ENCODE measurements at places on chromosomes 4 and X. TPM values are rescaled to one million over a fixed set of nuclear protein-coding genes. Genes with fewer than 3 reads are reported as not detected.
A peak's percentile ranks its signal among the peaks of the same experiment; 100 is the strongest.

The FRG2 gene
- not detected for total RNA-seq

- H3K27ac ChIP-seq: peak overlapping the region; percentile 77
- no peaks in the 10 kb centered on the region for H3K27me3 ChIP-seq
- H3K4me1 ChIP-seq: peaks cover 25% of the 10 kb centered on the region
- peak; percentile 96 for DNase-seq
These were observed 32.2 kb downstream of the TRMT44 start for GRCh38 chr4:8472689-8473197.

DNA sequence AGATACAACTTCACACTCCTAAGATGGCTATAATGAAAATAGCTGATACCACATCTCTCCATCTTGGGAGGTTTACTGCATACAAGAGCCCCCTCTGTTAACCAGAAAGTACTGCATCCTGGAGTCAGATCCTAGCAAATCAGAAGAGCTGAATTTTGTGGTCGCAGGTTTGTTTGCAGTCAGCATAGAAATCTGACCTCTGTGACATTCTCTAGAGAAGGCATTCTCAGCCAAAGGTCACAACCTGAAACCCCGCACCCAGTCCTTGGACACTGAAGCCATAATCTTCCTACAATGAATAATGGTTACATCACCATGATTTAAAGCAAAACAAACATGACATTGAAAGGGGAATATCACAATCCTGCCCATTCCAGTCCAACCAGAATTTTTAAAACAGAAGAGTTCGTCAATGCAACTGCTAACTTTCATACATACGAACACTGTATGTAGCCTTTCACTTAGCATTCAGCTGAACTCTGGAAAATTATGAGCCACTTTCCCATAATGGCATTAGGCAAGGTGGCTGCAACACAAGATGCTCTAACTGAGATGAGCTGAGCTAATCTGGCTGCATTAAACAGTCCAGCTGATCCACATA, 17.6 kb downstream of the HS6ST2 start:
- H3K27ac ChIP-seq: no peak overlapping the region
- H3K27me3 ChIP-seq: no peaks in the 10 kb centered on the region
- H3K36me3 ChIP-seq: no peaks in the 10 kb centered on the region
- DNase-seq: no peak
- H3K4me1 ChIP-seq: no peaks in the 10 kb centered on the region

The L1CAM gene
- 347 TPM for total RNA-seq

The DRD5 gene
- not detected for total RNA-seq

The SSX4B gene
- not detected for total RNA-seq

- H3K4me3 ChIP-seq: no peak overlapping the region
- no peaks in the 10 kb centered on the region for H3K27me3 ChIP-seq
- peak; percentile 82 for DNase-seq
- H3K27ac ChIP-seq: no peak overlapping the region
- H3K36me3 ChIP-seq: no peaks in the 10 kb centered on the region
These were observed 319.0 kb downstream of the DKK2 start for GRCh38 chr4:106717091-106717490.

GRCh38 chr4:11471618-11472017, 42.9 kb upstream of the HS3ST1 start:
- no peak for DNase-seq
- no peak overlapping the region for H3K4me3 ChIP-seq
- no peaks in the 10 kb centered on the region for H3K36me3 ChIP-seq
- no peaks in the 10 kb centered on the region for H3K27me3 ChIP-seq
- H3K4me1 ChIP-seq: no peaks in the 10 kb centered on the region

- no peak overlapping the region for H3K4me3 ChIP-seq
- no peaks in the 10 kb centered on the region for H3K4me1 ChIP-seq
- DNase-seq: no peak
- H3K27me3 ChIP-seq: no peaks in the 10 kb centered on the region
These were observed 39.5 kb upstream of the NDST4 start for GRCh38 chr4:115152965-115153364.

DNA sequence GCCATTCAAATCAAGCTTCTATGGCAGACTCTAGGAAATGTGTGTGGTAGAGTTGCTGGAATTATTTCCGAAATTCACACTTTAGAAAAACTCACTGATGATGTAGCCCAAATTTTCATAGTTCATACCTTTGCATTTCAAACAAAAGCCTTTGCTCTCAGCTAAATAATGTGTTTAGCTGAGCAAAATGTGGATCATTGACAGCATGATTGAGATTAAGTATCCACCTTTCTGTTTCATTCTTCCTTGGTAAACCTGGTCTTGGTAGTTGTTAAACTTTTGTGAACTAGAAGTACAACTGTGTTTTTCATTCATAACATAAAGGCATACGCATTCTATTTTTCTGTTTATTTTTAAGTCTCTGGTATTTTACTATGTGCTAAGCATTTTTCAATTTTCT, 7.2 kb downstream of the PCDH7 start:
- DNase-seq: no peak
- H3K27me3 ChIP-seq: no peaks in the 10 kb centered on the region
- peaks cover 19% of the 10 kb centered on the region for H3K4me1 ChIP-seq
- no peak overlapping the region for H3K27ac ChIP-seq
- H3K4me3 ChIP-seq: no peak overlapping the region

DNA sequence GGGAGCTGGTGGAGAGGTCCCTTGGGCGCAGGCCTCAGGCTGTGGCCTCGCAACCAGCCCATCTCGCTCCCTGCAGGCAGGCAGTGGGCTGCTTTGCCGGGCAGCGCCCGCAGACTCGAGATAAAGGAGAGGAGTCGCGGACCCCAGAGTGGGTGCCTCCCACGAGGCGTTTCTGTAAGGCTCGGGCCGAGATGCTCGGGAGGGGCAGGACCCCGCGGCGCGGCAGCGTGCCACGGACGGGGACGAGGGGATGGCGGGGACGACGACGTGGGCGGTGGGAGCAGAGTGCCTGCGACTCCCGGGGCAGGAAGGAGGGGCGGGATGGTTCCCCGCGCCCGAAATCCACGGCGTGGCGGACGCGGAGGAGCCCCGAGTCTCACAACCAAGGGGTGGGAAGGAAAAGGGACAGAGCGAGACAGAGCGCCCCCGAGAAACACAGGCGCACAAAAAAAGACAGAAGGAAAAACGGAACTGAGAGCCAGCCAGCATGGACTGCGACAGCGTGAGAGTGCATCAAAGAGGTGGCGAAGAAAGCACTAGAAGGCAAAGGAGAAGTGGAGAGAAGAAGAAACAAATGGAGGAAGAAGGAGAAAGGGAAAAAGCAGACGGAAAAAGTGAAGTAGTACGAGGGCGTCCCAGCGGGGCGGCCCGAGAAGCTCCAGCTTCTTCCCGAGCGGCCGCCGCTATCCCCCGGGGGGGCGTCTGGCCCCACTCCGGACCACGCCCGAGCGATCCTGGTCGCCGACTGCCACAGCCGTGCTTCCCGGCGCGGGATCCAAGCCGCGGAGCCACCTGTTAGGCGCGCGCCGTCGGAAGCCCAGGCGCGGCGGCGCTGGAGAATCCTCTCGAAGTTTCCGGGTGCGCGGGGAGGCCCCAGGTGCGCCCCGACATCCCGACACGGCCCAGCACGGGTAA, 1.5 kb downstream of the BEND4 start:
- DNase-seq: no peak
- H3K4me1 ChIP-seq: peaks cover 2% of the 10 kb centered on the region
- H3K36me3 ChIP-seq: no peaks in the 10 kb centered on the region
- H3K27ac ChIP-seq: no peak overlapping the region

GRCh38 chr4:7929118-7929951, 10.3 kb downstream of the AFAP1 start:
- peaks cover 31% of the 10 kb centered on the region for H3K4me1 ChIP-seq
- no peak overlapping the region for H3K4me3 ChIP-seq
- H3K36me3 ChIP-seq: peaks cover 6% of the 10 kb centered on the region
- no peaks in the 10 kb centered on the region for H3K27me3 ChIP-seq
- H3K27ac ChIP-seq: no peak overlapping the region

DNA sequence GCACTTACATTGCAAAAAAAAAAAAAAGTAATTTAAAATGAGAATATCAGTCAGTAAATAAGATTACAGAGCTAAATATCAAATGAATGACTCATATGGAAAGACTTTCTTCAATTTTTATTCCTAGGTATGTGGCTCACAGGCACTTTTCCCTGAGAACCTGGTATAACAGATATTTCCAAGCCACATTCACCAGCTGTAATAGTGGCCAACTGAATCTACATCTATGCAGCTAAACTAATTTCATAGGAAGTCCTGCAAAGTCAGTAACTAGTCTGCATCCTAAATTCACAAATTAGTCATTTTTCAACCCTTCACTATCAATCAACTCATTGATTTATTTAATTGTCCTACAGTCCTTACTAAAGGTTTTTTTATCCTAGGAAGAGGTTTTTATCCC, 5.6 kb downstream of the PDE5A start:
- no peaks in the 10 kb centered on the region for H3K36me3 ChIP-seq
- peaks cover 4% of the 10 kb centered on the region for H3K4me1 ChIP-seq
- peak; percentile 75 for DNase-seq
- H3K27ac ChIP-seq: no peak overlapping the region

The MGARP gene
- 0.45 TPM for total RNA-seq

DNA sequence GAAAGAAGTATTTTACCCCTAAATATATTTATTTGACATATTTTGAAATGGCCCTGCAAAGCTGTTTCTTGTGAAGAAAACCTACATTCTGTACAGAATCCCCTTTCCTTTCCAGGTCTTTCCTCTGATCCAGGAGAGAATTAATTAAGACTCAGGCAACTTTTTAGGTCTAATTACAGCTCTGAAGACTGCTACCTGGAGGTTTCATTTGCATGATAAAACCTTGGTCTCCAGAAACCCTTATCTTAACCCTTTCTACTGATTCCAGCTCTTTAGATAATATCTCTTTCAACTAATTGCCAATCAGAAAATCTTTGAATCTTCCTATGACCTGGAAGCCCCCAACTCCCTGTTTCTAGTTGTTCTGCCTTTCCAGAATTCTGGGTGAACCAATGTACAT, 224.0 kb downstream of the FAM47A start:
- no peaks in the 10 kb centered on the region for H3K4me1 ChIP-seq
- no peaks in the 10 kb centered on the region for H3K27me3 ChIP-seq
- no peak overlapping the region for H3K27ac ChIP-seq
- DNase-seq: no peak
- no peaks in the 10 kb centered on the region for H3K36me3 ChIP-seq

DNA sequence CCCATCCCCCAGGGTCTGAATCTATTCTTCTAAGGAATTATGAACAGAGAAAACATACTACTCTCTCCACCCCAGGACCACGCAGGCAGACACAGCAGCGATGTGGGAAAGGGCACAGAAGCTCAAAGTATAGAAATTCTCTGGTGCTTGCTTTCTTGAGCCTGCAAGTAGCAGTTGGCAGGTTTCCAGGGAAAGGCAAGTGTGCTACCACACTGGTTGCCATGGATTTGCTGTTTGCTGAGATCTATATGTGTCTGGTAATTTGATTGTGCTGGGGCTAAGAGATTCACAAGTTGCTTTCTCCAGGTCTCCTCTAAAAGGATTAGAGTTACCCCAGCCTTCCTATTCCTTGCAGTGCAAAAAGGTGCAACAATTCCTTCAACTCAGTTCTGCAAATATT, 83.1 kb downstream of the GUCY2F start:
- no peak for DNase-seq
- no peak overlapping the region for H3K4me3 ChIP-seq
- no peaks in the 10 kb centered on the region for H3K4me1 ChIP-seq
- H3K27ac ChIP-seq: no peak overlapping the region
- H3K27me3 ChIP-seq: no peaks in the 10 kb centered on the region
